ENCODE measurements at places on chromosomes 4 and X.

DNA sequence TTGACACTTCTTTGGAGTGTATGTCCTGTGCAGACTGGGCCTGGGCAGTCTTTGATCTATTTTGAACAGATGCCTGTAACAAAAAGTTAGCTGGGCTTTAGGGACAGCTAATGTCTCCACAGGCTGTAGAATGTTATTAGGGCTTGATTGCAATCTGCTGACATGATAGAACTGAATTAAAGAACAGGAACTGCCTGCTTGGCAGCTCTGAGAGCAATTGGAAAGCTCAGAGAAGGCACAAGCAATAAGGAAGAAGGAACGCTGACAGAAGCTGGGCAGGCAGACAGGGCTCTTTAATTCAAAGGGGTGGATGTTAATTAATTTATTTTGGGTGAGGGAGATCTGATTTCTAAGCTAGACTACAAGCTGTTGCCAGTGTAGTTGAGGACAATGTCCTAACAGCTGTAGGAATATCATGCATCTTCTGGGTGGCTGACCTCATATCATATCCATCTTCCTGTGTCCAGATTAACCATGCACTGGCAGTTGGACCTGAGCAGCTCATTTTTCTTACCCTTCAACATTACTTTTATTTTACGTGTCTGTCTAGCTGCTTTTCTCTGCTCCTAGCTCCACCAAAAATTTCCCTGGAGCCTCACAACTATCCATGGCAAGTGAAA, 20.7 kb upstream of the GRXCR1 start:
- DNase-seq = no peak

DNA sequence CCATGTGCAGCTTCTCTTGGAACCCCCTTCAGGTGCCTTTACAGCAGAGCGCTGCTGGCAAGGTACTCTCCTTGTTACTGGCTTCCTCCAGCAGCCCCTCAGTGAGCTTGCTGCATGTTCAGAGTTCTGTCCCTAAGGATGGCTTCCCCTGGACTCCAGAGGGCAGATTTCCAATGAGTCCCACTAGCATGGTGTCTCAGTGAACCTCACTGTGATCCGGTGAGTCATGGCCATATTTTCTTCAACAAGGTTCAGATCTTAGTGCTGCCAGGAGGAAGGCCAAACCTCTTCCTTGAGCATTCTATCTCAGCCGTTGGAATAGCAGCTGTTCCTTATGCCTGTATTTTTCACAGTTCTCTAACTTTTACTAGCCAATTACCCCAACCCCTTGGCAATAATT, 98.8 kb downstream of the CASK start:
- no peak for DNase-seq

GRCh38 chr4:86592553-86593249, 1.4 kb upstream of the PTPN13 start:
- DNase-seq = no peak

DNA sequence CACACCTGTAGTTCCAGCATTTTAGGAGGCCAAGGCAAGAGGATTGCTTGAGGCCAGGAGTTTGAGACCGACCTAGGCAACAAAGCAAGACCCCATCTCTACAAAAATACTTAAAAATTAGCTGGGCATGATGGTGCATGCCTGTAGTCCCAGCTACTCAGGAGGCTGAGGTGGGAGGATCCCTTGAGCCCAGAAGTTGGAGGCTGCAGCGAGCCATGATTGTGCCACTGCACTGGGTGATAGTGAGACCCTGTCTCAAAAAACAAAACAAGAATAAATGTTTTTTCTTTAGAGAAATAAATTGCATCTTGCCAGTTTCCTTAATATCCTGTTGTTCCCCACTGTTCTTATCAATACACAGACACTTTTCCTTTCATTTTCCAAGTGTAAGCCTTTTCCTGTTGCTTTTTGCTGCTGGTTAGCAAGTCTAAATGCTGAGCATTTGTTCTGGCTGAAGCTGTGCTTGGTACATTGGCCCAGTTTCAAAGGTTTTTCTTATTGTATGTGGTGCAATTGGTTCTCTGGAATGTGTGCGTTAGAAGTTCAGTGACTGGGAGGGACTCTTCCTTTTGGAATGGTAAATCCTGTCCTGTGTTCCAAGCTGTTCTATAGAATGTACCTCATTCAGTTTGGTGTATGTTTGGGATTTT, 98.2 kb downstream of the AFF1 start:
- no peak for DNase-seq

GRCh38 chr4:8205241-8205707, 6.2 kb downstream of the SH3TC1 start:
- DNase-seq = no peak

GRCh38 chrX:39667191-39667590, 430.6 kb downstream of the BCOR start:
- DNase-seq = no peak

- peak; percentile 52 for DNase-seq
Observed at GRCh38 chr4:75429208-75429607, 85.0 kb downstream of the RCHY1 start.

GRCh38 chrX:44011506-44011905, 38.3 kb upstream of the NDP start:
- no peak for DNase-seq

DNA sequence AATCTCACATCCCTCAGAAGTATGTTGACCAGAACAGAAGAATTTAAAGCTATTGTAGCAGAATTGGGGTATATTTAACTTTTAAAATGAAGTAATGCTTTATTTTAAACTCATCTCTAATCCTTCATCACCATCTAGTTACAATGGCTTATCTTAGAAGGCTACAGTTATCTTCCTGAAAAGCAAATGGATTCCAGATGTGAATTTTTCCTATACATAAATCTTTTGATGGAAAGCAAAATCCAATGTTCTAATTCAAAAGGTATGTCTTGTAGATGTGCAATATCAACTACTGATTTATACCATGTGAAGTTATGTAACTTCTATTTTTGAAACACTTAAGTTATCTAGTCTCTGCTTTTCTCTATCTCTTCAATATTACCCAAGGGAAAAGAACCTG, 47.6 kb downstream of the CCNG2 start:
- no peak for DNase-seq

GRCh38 chr4:28774344-28774743, 1913.7 kb downstream of the STIM2 start:
- no peak for DNase-seq

- no peak for DNase-seq
Observed at GRCh38 chr4:48093991-48094416, 40.0 kb downstream of the TXK start.

DNA sequence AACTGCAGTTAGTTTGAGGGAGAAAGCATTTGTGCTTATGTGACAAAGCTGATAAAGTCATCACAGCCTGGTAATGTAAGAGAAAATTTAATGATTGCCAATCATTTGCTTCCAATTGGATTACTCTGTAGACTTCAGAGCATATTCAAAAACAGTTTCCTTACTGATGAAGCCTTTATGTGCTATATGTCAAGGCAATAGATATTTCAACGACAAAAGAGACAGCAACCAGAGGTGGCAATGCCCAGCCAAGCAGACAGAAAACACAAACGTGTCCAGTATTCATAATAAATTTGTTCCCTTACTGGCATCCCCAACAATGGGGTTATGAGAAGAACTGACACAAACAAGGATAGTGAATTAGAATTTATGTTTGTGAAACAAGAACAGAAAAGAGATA, 1840.3 kb upstream of the PCDH7 start:
- no peak for DNase-seq

DNA sequence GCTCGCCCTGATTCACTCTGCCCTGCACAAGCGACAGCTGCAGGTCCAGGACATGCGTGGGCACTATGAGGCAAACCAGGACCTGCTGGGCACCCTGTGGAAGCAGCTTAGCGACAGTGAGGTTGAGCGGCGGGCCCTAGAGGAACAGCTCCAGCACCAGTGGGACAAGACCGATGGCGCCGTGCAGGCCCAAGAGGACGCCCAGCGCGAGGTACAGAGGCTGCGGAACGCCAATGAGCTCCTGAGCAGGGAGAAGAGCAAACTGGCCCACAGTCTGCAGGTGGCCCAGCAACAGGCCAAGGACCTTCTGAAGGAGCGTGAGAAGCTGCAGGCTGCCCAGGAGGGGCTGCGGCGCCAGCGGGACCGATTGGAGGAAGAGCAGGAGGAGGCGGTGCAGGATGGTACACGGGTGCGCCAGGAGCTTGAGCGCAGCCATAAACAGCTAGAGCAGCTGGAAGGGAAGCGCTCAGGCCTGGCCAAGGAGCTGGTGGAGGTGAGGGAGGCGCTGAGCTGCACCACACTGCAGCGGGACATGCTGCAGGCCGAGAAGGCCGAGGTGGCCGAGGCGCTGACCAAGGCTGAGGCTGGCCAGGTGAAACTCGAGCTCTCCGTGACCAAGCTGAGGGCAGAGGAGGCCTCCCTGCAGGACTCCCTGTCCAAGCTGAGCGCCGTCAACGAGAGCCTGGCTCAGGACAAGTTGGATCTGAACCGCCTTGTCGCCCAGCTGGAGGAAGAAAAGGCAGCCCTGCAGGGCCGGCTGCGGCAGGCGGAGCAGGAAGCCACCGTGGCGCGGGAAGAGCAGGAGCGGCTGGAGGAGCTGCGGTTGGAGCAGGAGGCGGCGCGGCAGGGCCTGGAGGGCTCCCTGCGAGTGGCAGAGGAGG, 12.8 kb downstream of the SMIM10L2A start:
- no peak for DNase-seq

GRCh38 chrX:77446908-77447652, at the start of gene FGF16:
Gene FGF16 (plus strand): TSS chrX:77447389. CDS start chrX:77447675, 286 bp downstream.
- peak; percentile 6 for DNase-seq

DNA sequence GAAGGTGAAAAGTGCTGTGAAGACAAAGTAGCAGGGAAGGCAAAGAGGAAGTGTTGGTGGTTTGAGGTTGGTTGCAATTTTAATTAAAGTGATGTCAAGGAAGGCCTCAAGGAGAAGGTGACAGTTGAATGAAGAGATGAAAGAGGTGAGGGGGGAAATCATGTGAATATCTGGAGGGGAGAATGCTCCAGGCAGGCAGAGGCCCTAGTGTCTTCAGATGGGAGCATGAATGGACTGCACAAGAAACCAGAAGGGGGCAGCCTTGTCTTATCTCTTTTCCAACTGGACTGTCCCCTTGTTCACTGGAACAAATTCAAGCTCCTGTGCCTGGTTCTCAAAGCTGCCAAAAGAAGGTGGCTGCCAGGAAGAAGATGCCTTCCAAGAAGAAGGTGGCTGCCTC, 68.4 kb downstream of the MAOB start:
- no peak for DNase-seq

DNA sequence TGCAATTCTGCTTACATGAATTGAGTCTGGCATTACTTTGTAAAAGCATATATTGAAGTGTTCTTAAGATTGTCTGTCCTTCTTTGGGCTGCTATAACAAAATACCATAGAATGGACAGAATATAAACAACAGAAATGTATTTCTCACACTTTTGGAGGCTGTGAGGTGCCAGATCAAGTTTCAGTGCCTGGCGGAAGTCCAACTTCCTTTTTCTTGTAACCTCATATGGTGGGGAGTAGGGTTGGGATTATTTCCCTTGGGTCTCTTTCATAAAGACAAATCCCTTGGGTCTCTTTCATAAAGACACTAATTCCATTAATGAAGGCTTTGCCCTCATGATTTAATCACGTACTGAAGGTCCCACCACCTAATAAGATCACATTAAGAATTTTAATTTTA, 199.3 kb upstream of the GRID2 start:
- DNase-seq = no peak

DNA sequence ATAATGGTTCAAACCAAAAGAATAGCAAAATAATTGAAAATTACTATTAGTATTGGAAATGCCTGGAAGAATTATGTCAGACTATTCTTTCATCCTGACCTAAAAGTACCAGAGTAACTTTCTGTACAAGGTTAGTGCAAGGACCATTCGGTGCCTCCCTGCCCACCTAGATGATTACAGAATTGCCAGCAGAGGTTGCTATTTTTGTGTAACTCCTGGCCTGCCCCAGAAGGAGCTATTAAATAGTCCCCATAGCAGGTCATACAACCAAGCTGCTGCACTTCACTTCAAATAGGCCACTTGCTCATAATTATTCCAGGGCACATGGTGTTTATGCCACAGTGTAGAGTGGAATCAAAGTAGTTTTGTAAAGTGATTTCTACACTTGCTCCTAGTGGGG, 831.1 kb upstream of the PABPC4L start:
- DNase-seq = no peak

DNA sequence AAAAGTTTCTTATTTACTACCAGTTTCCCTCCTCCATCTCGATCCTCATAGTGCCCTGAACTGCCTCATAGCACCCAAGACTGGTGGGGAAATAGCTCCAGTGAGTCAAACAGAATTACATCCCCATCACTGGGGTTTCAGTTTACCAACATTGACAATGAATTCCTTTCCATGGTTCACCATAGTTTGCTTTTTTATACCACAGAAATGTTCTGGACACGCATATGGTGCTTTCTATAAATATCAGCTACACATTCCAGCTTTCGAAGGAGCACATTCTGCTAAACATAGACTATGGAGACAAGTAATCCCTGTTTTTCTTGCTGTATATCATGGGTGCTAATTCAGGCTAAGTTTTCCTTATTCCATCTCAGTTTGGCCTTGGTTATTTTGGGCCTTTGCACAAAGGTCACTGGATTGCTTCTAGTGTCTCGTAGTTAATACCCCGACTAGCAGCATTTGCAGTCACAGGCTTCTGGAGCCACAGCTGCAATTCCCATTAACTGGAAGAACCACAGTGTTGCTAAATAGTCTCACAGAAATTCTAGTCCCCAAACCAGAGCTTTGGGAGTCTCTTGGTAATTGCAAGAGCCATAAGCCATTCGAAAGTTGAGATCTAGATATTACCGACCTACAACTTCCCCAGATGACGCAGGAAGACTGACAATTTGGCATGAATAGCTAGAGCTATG, 53.4 kb upstream of the TRPC3 start:
- DNase-seq = no peak

DNA sequence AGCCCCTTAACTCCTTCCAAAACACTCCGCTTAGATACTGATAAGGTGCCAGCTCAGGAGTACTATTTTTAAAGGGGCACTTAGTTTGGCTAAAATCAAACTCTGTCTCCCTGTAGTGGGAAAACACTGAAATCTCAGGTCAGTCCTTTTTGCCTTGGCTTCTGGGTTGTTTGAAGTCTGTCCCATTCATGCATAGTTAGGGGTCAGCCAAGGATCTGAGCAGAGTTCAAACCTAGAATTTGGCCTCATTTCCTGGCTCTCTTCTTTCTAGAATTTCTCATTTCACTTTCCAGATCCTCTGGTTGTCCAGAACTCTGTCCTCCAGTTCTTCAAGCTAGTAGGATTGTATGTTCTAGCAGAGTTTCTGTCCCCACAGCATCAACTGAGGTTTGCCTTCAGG, 31.5 kb downstream of the NAT8L start:
- no peak for DNase-seq

- DNase-seq = peak; percentile 44
Observed at GRCh38 chr4:166091912-166092510, 219.0 kb downstream of the TLL1 start.

DNA sequence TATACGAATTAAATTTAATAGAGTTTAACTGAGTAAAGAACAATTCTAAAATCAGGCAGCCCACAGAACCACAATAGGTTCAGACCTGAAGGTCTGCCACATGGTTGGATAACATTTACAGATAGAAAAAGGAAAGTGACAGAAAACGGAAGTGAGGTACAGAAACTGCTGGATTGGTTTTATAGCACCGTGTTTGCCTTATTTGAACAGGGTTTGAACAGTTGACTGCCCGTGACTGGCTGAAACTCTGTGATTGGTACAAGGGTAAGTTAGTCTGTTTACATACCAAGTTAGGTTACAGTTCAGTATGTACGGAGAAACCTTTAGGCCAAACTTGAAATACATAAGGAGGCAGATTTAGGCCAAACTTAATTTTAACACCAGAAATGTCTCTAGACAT, 64.1 kb upstream of the ATXN3L start:
- DNase-seq = peak; percentile 15

Data from GM12865 (cell line).